Stimulated activated CD8-positive, alpha-beta memory T cell treated with anti-CD3 and anti-CD28 coated beads, Interleukin-15, amount 100 ng/mL, for 1 hour (primary cell): ENCODE measurements at places on chromosomes 3 and 15.

GRCh38 chr3:55191911-55192775, 264.3 kb upstream of the LRTM1 start:
- DNase-seq: no peak

- DNase-seq: no peak
These were observed 23.1 kb downstream of the ABHD6 start for GRCh38 chr3:58260733-58261132.

DNA sequence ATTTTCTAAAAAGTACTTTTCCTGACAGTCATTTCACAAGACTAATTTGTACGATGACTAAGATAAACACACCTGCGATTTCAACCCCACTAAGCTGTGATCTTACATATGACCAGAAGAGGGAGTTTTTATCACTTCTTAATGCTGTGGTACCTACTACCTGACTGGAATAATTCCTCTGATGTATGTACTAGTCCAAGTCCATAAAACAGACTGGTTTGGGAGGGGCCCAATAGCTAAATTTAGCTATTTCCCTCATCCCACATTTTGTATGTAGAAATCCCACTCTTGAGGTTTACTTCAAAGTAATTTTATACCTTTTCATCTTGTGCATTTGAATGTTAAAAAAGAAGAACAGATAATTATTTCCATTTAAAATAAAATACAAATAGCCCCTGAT, 49.7 kb upstream of the SCAANT1 start:
- DNase-seq: no peak

GRCh38 chr15:63243776-63244175, 33.6 kb upstream of the APH1B start:
- no peak for DNase-seq

DNA sequence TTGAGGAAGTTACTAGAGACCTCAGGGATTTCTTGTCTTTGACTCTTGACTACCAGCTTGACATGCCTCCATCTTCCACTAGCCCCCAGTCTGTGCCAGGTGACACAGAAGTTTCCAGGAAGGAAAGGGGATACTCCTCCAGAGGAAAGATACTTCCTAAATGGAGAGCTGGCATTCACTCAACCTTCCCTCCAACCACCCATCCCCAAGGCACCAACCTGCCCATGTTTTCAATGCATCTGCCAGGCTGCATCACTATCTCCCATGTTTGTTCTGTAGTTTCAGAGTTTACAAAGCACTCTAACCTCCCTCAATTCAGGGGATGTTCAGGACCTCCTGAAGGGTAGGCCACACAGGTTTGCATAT, 198.4 kb upstream of the LPP start:
- DNase-seq: no peak

GRCh38 chr15:22915866-22916515, 64.2 kb downstream of the CYFIP1 start:
- DNase-seq: no peak

GRCh38 chr3:42300013-42300412, 34.0 kb upstream of the CCK start:
- DNase-seq: no peak

DNA sequence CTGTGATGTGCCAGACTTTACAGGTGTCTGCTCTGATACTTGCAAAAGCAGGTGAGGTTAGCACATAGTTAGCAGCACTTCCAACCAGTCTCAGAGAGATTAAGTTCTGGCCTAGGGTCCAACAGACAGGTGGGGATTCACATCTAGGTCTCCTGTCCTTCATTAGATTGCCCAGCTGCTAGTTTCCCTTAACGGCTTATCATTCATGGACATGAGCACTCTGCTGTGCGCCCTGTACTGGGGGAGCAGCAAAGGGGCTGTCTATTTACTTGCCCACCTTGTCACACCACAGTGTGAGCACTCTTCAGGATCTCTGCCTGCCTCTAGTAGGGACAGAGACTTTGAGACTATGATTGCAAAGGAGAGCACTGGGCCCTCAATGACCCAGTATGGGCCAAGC, 8.7 kb downstream of the SPSB4 start:
- DNase-seq: no peak

DNA sequence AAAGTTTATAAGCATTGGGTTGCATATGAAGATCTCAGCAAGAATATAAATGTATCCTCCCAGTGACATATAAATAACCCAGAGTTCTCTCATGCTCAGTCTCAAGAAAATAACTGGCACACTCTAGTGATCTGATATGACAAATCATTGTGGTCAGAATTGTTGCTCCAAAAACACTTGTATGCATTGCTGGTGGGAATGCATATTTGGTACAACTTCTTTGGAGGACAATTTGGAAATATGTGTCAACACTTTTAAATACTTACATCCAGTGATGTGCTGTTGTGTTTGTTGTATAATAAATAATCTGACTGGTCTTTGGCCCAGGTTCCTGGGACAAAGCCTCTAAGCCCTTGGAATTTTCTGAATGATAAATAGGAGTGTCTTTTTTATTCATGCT, 66.7 kb upstream of the STT3B start:
- DNase-seq: no peak

GRCh38 chr15:27124287-27124871, 153.4 kb downstream of the GABRG3 start:
- no peak for DNase-seq

GRCh38 chr15:84807228-84807627, 9.9 kb upstream of the ALPK3 start:
- no peak for DNase-seq

- DNase-seq: no peak
These were observed 237.3 kb downstream of the CNTN6 start for GRCh38 chr3:1330107-1330506.

DNA sequence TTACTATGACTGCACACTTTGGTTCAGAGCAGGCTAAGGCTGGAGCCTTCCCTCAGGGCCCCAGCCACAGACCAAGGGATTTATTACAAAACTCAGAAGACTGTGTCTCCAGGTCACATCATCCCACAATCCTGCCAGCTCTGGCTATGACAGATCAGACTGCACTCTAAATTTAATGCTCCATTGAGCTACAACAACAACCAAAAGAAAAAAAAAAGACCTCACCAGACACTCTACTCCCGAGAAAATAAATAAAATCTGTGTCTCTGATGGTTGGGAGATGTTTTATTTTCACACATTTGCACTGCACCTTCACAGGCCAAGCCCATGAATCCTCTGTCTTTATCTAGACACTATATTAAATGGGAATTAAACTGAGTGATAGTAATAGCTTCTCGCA, 50.8 kb upstream of the CTNNB1 start:
- DNase-seq: no peak

DNA sequence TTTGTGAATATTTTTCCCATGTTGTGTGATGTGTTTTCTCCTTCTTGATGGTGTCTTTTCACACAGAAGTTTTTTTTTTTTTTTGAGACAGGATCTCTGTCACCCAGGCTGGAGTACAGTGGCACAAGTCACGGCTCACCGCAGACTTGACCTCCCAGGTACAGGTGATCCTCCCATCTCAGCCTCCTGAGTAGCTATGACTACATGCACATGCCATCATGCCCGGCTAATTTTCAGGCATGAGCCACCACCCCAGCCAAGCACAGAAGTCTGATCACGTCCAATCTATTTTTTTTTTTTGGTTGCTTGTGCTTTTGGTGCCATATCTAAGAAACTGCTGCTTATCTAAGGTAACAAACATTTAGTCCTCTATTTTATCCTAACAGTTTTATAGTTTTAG, 24.6 kb downstream of the TOMM70 start:
- DNase-seq: no peak

DNA sequence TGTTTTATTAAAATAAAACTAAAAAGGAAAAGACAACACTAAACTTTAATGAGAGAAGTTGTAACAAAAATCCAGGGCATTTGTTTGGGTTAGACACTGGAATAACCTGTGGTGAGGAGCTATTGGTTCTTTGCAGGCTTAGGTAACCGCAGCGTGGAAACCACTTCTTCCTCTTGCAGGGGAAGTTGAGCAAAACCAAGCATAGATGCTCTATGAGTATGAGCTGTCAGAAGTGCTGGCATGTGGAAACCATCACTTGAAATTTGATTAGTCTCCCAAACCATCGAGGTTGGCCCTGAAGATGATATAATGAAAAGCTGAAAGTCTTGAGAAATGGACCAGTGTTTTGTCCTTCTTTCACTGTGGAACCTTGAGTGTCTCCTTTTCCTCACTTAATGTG, 127.1 kb upstream of the RBMS3 start:
- no peak for DNase-seq

GRCh38 chr3:113057117-113057516, 66.3 kb downstream of the GTPBP8 start:
- no peak for DNase-seq

- DNase-seq: no peak
These were observed 1.1 kb upstream of the GK5 start for GRCh38 chr3:142226474-142226873.

GRCh38 chr3:59538753-59539432, 489.1 kb upstream of the CFAP20DC start:
- DNase-seq: no peak

DNA sequence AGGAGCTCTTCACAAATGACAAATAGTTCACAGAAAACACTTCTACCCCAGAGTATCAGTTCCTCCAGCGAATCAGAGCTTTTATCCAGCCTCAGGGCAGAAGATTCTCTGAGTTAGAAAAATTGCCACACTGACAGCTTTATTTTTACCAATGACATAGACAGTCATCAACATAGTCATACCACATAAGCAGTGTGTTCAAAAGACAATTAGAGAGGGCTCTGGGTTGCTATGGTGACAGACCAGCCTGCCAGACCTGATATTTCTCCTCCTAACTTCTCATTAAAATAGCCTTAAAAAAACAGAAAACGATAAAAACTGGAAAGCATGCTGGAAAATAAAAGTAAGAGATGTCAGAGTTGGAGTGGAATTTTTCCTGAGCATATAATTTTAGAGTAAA, 45.9 kb upstream of the COL6A5 start:
- no peak for DNase-seq

DNA sequence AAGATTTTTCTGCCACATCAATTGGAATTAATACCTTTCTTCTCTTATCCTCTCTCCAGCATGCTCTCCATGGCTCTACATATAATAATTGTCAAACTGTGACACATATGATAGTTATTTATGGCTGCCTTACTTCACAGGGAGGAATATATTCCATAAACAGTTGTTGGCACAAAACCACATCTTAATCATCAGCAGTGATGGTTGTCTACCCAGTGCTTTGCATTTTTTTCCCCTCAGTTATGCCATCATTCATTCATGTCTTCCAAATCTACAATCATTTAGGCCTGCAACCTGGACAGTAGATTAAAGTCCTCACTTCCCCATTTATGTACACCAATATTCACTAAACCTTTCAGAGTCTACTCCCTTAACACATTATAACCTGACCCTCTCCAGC, 107.7 kb downstream of the THRB start:
- DNase-seq: no peak

DNA sequence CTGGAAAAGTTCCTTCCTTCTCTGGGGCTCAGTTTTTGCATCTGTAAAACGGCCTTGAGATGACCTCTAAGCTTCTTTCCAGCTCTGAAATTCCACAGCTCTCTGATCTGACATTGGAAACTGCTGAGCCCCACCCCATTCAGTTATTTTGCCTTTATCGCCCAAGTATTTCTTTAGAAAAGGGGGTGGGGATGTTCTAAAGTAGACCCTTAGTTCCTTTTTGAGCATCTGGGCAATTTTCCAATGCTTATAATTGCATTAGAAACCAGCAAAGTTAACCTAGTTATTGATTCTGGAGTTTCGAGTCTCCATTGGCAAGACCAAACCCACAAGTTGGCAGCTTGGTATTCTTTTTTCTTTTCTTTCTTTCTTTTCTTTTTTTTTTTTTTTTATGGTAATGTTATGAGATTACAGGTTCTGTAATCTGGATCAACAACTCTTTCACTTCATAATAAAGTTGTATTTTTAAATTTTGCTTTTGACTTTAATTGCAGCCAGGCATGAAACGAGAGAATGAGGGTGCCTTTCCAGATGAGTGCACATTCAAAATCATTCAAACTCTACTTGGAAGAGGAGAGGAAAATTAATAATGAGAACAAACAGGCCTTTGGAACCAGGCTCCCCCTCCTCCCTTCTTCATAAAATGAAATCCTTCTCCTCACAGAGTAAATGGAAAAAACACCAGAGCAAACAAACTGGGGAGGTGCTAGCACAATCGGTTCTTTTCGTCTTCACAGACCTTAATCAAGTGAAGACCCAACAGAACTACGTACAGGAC, 76.8 kb upstream of the LRIG1 start:
- DNase-seq: no peak

DNA sequence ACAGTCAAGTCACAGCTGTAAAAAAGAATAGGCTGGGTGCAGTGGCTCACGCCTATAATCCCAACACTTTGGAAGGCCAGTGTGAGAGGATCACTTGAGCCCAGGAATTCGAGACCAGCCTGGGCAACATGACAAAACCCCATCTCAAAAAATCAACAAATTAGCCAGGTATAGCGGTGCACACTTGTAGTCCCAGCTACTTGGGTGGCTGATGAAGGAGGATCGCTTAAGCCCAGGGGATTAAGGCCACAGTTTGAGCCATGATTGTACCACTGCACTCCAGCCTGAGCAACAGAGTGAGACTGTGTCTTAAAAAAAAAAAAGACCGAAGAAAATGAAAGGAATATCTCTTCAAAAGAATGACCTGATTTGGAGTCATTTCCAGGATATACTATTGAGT, 6.6 kb downstream of the HERC1 start:
- DNase-seq: no peak

DNA sequence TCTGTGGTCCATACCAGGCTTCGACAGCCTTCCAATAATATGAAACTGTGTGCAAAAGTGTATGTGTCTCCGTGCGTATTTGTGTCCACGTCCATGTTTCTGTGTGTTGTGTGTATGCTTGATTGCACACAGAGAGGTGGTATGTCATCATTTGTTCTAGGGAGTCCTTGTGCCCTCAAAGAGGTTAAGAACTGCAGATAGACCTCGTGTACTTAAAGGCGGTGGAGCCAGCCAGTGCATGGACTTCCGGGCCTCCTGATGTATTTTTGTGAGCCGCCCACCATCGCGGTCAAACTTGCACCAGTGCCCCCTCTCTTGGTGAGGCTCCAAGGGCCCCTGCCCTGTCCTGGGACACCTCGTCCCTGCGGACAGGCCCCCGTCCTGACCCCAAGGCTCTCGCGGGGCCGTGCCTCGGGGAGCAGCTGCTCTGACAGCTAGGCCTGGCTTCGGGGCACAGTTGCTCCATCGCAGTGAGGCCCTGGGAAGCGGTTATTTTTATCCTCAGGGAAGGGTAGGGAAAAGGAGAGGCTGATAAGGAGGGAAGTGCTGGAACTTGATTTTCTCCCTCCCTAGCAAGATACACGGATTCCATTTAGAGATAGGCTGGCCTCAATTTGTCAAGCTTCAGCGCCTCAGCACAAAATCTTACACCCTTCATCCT, 1.2 kb upstream of the RYK start:
- DNase-seq: no peak

DNA sequence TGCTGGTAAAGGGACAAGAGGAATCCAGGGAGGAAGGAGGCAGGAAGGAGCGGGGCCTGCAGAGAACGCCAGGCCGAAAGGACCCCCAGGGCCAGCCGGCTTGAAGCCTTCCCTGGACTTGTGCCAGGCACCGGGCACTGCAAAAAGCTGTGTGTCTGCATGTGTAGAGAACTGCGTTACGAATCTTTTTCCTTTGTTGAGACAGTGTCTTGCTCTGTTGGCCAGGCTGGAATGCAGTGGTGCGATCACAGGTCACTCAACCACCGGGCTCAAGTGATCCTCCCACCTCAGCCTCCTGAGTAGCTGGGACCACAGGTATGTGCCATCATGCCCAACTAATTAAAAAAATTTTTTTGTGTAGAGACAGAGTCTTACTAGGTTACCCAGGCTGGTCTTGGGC, 17.0 kb upstream of the MUC4 start:
- no peak for DNase-seq
